Caco-2 (cell line): ENCODE measurements at places on chromosomes 3 and 15.

- no peak for DNase-seq
Measured at GRCh38 chr3:79074558-79074957, 693.2 kb downstream of the ROBO1 start.

DNA sequence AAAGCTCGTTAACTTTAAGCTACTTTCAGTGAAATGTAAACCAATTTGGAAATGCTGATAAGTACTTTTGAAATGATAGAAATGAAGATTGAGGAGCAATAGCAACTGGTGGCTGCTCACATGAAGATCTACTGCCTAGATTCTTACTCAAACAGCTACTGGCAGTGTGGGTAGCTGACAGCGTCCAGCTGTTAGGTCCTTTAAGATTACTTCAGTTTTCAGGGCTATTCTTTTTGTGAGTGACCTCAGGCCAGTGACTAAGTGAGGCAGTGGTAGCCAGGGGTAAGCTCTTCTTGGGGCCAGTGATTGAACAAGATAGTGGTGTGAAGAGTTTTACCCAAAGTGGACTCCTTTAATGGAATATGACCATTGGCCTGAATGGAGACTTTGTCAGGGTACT, 41.3 kb downstream of the NECTIN3 start:
- no peak for DNase-seq

DNA sequence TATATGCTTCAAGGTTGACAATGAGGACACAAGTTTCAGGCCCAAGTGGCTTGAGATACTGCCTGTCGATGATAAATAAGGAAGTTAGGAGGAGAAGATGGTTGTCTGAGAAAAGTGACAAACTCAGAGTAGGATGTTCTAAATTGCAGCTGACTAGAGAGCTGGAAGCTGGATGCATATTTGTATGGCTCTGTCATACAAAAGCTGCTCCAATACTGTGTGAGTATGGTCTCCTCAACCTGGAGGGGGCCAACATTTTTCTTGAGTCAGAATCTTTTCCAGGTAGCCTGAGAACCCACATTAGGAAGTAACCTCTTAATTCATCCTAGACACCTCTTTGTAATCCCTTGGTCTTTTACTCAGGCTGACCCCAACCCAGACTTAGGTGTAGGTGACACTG, 28.4 kb upstream of the TPRG1 start:
- DNase-seq: no peak

- DNase-seq: no peak
Measured at GRCh38 chr3:43080726-43081568, 24.9 kb downstream of the POMGNT2 start.

- DNase-seq: no peak
Measured at GRCh38 chr3:35644451-35644850, 5.1 kb downstream of the ARPP21 start.

GRCh38 chr3:120326784-120327183, 22.4 kb downstream of the LRRC58 start:
- no peak for DNase-seq

DNA sequence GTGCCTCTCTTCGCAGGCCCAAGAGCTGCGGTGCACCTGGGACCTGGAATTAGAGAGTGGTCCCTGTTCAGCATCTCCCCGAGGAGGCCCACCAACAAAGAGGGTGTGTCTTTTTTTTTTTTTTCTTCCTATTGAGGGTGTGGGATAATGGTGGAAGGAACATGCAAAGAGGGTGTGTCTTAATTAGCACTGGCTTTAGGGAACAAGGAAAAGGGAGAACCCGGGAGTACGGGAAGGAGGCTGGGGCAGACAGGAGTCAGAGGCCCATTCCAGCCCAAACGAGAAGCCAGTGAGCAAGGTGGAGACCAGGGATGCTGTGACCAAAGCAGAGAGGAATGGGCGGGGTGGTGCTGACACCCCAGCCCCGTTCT, 429 bp upstream of the LOXL1 start:
- no peak for DNase-seq

GRCh38 chr3:188558343-188559071, 404.6 kb downstream of the LPP start:
- no peak for DNase-seq

DNA sequence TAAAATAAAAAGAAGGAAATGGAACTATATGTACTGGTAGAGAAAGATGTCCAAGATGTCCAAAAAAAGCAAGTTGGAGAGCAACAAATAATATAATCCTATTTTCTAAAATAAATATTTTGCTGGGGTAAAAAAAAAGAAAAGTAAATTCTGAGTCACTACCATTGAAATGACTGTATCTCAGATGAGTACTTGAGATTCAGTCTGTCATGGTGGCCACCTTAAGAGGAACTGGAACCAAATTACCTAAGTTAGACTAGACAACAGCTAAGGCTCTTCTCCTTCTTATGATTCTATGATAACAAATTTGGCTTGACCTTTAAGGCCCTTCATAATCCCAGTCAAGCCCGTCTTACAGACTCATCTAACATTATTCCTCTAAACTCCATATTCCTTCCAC, 270.6 kb upstream of the HES1 start:
- no peak for DNase-seq

DNA sequence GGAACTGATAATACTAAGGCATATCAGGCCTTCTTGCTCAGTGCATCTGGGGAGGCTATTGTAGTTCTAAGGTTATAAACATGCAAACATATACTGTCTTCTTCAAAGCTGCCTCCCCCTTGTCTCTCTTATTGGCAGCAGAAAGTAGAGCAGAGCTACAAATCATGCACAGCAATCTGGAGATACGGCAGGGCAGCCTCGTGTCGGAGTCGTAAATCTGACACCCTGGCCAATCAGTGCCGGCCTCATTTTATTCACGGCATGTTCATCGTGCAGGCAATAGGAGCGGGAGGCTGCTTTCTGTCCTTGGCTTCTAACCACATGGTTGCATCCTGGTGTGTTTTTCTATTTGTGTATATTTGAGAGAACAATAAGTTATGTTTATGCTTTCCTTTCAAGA, 300.2 kb upstream of the CNTN6 start:
- no peak for DNase-seq

GRCh38 chr3:31699309-31699953, 166.7 kb downstream of the STT3B start:
- DNase-seq: no peak

- peak; percentile 76 for DNase-seq
Measured at GRCh38 chr3:195154793-195155535, 116.0 kb downstream of the XXYLT1 start.

- DNase-seq: no peak
Measured at GRCh38 chr15:68022061-68022460, 32.1 kb upstream of the PIAS1 start.

- DNase-seq: no peak
Measured at GRCh38 chr3:44416031-44417030, 61.1 kb downstream of the ZNF445 start.

DNA sequence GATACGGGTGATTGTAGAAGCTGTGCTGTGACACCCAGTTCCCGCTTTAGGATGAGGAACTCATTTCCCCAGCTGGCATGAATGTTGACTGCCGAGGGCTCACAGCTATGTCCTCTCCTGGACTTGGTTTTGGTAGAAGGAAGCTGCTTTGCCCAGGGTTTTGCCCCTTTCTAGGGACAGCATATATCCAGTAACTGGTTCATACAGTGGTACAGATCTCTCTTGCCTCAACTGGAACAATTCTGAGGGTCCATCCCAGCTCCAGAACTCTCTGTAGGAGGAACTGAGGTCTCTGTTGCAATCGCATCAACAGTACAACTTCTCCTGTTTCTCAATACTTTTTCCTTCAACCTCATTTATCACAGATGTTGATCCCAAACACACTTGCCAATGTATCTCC, 54.5 kb upstream of the FNDC3B start:
- no peak for DNase-seq

GRCh38 chr3:152050903-152051302, 177.5 kb downstream of the SUCNR1 start:
- no peak for DNase-seq

GRCh38 chr15:51401051-51401780, 59.8 kb downstream of the GLDN start:
- no peak for DNase-seq

- no peak for DNase-seq
Measured at GRCh38 chr3:105880681-105881290, 12.0 kb upstream of the CBLB start.

DNA sequence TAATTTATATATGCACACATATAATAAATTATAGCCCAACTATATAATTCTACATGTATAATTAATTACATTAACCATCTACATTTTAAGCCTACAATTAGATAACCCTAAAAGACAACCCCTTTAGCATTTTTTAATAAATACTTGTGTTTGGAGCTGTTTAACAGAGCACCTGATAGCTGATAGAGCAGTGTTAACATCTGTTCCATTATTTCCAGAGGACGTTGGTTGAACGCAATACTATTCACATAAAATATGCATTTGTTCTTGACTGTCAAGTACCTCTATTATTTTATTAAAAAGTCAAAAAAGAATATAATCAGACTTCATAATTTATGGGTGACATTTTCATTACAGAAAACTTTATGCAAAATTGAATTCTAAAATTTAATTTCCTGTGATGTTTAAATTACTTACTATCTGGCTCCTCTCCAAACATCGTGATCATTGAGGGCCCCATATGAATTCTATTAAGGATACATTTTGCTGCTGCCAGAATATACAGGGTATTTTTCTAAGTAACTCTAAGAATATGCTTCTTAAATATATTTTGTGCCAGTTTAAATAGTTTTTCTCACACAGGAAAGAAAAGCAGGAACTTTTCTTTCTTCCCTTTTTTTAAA, 234.3 kb downstream of the SHOX2 start:
- no peak for DNase-seq

DNA sequence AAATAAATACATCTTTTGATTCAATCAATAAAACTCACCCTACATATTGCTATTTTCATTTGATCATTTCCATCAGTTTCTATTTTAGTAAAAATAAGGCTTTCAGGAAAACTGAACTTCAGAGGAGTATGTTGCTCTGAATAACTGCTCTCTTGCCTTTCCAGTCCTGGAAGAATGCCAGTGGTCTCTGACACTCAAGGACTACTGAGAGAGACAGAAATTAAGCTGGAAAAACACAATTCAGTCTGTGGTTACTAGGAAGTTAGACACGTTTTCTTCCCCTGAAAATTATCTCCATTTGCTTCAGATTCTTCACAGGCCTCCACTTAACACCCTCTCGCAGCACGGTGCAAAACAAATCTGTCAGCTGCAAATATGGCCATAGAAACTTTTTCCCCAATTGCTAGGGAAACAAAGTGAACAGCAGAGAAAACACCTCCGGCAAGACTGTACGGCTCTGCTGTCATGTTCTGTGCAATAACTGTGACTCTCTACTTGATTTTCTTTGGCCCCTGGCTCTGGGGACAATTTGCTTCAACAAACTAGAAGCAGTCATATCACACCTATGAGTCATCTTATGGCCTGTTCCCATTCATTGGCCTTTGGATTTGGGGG, 353.0 kb downstream of the MAGI1 start:
- no peak for DNase-seq

DNA sequence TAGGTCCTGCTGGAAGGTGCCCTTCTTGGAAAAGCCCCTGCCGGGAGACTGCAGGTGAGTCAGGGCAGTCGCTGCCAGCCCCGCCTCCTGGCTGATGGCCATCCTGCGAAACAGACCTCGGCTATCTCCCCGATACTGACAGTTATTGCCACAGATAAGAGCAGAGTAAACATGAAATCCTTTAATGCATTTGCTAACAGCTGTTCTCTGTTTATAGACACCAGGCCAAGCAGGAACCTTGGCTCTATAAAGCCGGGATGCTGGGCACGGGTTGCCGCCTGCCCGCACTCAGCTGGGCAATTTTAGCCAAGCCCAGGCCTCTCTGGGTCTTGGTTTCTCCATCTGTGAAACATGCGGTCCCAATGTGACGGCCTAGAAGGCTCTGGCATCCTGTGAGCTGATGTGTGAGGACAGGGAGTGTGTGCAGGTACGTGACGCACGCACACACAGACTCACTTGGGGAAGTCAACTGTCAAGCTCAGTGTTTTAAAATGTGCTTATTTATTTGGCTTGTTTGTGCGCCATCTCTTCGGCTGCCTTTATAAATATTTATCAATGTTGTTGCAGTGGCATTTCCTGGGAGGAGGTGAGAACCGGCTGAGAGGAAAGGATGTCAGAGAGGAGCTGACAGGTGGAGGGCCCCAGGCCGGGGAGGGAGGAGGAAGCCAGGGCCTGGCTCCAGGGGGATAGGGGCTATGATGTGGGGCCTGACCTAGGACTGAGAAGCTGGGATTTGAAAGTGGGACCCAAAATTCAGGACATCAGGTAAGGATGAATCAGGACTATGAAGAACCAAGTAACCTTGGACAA, 50.8 kb upstream of the PRR23E start:
- peak; percentile 74 for DNase-seq

GRCh38 chr3:59772416-59773408, 722.9 kb upstream of the CFAP20DC start:
- DNase-seq: no peak

DNA sequence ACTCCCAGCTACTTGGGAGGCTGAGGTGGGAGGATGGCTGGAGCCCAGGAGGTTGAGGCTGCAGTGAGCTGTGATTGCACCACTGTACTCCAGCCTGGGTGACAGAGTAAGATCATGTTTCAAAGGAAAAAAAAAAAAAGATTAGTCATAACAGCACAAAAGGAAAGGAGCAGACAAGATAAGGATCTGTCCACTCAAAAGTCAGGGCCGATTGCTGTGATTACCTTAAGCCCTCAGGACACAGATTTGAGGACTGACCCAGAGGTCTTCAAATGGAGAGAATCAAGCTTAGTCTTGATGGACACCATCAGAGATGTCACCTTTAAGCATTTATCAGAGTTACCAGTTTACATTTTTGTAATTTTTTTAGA, 23.9 kb upstream of the HEG1 start:
- peak; percentile 76 for DNase-seq

DNA sequence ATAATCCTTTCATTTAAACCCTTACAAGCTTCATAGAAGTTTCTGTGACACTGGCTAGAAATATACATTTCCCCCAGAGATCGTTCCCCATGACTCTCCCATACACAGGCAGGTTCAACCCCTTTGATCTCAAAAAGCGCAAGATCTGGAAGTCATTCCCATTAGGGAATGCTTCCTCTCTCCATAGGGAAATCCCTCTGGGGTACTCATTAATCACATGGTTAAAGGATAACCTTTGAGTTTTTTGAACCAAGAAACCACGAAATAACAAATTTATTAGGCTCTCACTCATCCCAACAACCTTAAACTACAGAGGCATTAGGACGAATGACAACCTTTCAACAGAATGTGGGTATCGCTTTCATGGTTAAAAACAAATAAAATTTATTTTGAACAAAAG, 211.9 kb upstream of the PRICKLE2 start:
- no peak for DNase-seq

DNA sequence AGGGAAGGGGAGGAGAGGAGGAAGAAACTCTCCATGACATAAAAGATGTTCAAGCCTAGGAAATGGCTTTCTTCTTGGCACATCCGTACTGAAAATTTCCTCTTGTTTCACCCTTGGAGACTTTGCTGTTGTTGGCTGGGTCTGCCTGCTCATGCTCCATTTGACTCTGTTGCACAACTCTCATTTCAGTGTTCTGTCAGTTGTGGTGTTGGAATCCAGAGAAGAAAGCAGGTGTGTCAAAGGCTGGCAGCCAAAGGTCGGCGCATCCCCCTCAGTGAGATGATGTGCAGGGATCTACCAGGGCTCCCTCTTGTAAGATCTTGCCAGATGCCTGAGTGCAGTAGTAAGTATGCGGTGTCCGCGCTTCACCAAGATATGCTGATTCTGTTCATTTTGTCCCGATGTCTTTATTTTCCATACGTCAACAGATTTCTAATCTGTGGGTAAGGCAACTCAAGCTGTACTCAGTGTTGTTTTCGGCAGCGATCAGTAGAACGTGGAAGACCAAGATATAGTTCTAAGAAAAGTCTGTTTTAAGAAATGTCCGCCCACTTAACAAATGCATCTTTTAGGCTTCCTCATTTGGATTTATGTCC, 265.2 kb upstream of the GOLGA6L4 start:
- no peak for DNase-seq
